ENCODE measurements at places on chromosomes 11 and 22. TPM values are rescaled to one million over a fixed set of nuclear protein-coding genes. Genes with fewer than 3 reads are reported as not detected.
A peak's percentile ranks its signal among the peaks of the same experiment; 100 is the strongest.

Gene RGL4
- 0.52 TPM for total RNA-seq

Gene NXPE2
- total RNA-seq, result 0.21 TPM

Gene MICAL2
- total RNA-seq, result 53.3 TPM

Gene CYB5R2
- 0.65 TPM for total RNA-seq

Gene MRGPRX1
- total RNA-seq, result not detected

Gene SPTBN2
- 0.71 TPM for total RNA-seq

- H3K4me1 ChIP-seq, result no peaks in the 10 kb centered on the region
- H3K27ac ChIP-seq, result no peak overlapping the region
- no peaks in the 10 kb centered on the region for H3K36me3 ChIP-seq
- H3K4me3 ChIP-seq, result no peak overlapping the region
These were observed 147.9 kb upstream of the PLET1 start for GRCh38 chr11:112408517-112408916.

- H3K27ac ChIP-seq, result peak overlapping the region; percentile 84
- H3K27me3 ChIP-seq, result no peaks in the 10 kb centered on the region
- no peaks in the 10 kb centered on the region for H3K4me1 ChIP-seq
These were observed 13.0 kb upstream of the BID start for GRCh38 chr22:17787241-17787640.

GRCh38 chr22:42180349-42180842 lies 49.8 kb upstream of the CYP2D6 start:
- no peak overlapping the region for H3K27ac ChIP-seq
- H3K36me3 ChIP-seq, result peaks cover 15% of the 10 kb centered on the region
- DNase-seq, result no peak

DNA sequence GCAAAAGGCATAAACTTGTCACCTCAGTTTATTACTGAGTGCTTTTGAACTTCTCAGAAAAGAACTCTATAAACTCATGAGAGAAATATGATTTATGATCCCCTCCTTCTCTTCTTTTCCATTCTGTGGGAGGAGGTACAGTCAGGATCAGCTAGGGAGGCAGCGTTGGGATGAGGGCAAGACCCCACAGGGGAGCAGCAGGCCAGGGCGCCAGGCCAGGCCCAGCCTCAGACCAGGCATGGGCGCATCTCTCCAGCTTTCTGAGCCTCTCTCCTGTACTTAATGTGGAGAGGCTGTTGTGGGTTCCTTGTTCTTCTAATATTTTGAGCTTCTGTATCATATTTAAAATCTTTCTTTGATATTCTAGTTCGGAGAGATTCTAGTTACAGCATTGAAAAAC lies 71.7 kb downstream of the C22orf31 start:
- H3K36me3 ChIP-seq, result peaks cover 5% of the 10 kb centered on the region
- no peak for DNase-seq
- H3K27ac ChIP-seq, result no peak overlapping the region

GRCh38 chr22:28958611-28959010 lies 75.2 kb downstream of the ZNRF3 start:
- H3K4me3 ChIP-seq, result no peak overlapping the region
- H3K36me3 ChIP-seq, result no peaks in the 10 kb centered on the region
- no peaks in the 10 kb centered on the region for H3K4me1 ChIP-seq
- H3K27ac ChIP-seq, result no peak overlapping the region

All from heart left ventricle (tissue), 16 donors.